ENCODE measurements at places on chromosomes 16 and 17.

DNA sequence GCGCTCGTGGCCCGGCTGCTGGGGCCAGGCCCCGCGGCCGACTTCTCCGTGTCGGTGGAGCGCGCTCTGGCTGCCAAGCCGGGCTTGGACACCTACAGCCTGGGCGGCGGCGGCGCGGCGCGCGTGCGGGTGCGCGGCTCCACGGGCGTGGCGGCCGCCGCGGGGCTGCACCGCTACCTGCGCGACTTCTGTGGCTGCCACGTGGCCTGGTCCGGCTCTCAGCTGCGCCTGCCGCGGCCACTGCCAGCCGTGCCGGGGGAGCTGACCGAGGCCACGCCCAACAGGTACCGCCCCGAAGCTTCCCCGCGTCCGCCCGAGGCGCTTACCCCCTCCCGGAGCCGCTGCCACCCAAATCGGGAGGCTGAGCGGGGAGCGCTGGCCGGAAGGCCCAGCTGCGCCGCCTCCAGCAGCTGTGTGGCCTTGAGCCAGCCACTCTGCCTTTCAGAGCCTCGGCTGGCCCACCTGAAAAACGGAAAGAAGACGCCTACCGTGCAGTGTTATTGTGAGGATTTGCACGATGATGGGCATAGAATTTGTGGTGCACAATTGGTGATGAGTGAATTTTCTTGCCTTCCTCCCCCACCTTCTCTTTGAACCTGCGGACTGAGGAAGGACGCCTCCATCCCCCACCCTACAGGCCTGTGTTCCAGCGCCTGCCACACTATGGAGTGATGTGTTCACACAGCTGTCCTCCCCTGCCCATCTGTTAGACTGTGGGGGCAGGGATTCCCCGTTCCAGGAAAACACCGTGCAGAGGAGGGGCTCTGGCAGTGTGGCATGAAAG is 523 bp downstream of the NAGLU start:
- DNase-seq: peak; percentile 85

DNA sequence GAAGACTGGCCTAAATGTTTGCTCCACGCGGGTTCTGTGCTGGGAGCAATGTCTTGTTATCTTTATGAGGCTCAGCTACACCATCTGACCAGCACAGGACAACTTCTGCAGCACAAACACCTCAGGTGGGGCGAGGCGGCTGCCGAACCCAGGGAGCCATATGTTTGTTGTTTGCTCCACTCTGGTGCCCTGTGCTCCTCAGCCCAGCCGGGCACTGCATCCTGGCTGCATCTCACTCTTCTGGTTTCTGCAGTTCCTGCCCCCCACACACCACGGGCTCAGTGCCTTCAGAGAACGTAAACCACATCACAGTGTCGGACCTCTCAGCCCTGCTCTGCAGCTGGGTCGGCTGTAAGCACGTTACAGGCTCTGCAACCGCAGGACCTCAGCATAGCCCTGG is 32.4 kb downstream of the MXRA7 start:
- no peak for DNase-seq

DNA sequence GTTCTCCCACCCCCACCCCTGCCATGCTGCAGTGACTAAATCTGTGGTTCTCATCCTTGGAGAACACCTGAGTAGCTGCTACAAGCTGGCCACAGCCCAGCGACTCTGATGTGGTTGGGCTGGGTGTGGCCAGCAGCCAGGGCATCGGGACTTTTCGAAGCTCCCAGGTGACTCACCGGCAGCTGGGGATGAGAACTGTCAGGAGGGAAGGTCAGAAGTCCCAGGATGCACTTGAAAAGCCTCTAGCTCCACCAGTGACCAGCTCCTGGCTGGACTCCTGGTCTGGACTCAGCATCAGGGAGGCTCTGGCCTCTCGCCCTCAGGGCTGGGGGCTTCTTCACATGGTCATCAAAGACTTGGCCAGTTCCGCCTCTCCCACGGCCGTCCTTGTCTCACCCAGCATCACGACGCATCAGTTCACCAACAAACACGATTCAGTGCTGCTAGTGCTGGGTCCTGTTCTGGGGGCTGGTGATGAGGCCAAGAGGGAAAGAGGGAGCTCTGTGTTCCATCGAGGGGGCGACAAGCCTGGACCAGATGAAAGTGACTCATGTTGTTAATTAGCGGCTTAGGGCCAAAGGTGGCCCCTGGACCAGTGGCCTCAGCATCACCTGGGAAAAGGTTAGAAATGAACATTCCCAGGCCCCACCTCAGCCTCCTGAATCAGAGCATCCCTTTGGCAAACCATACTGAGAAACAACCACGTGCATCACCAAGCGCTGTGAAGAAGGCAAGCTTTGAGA is 3.9 kb upstream of the C17orf99 start:
- DNase-seq: peak; percentile 88

DNA sequence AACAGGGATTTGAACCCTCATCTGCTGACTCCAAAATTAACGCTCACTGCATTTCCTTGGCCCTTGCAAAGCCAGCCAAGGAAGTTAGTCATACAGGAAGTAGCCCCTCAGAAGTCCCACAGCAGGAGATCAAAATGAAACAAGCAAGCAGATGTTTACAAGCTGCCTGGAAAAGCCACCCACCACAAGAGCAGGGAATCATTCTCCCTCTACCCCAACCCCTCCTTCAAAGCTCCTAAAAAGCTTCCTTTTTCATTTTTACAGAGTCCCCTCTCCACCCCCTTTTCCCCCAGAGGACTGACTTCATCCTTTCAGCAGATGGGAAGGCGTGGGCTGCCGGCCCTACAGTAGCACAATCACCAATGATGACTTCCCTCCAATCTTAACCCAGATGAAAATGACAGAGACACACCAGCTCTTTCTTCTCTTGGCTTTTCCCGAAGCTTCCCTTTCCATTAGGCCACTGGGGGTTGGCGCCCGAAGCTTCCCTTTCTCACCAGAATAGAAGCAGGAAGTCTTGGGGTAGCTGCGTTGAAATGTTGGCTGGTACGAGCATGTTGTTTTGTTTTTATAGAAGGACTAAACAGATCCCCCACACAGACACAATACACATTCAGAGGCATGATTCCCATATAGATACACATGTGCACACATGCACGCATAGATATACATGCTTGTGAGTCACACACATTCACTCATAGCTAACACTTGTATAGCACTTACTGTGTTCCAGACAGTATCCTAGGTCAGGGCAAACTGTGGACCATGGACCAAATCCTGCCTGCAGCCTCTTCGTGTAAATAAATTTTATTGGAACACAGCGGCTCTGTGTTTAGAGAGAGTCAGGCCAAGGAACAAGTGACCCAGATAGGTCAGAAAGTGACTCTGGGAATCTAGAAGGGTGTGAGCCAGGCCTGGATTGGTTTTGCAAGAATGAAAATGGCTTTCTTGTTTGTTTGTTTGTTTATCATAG is 17.4 kb downstream of the ITPRIPL2 start:
- no peak for DNase-seq
